ENCODE measurements at places on chromosomes 5 and 9. TPM values are rescaled to one million over a fixed set of nuclear protein-coding genes. Genes with fewer than 3 reads are reported as not detected.

Gene SLC31A1
- 19.1 TPM for total RNA-seq

Gene CDKN2B
- total RNA-seq, result 9.1 TPM

Gene C7
- 0.26 TPM for total RNA-seq

Gene DCP2
- 24.2 TPM for total RNA-seq

Gene NMRK1
- 8.8 TPM for total RNA-seq

Gene MYORG
- 2.3 TPM for total RNA-seq

Gene UBAP1
- total RNA-seq, result 36.5 TPM

Gene DIMT1
- 33.1 TPM for total RNA-seq

Gene TRIM36
- total RNA-seq, result 0.28 TPM

Gene ZNF454
- total RNA-seq, result 2.6 TPM

Gene MRRF
- total RNA-seq, result 81.6 TPM

Gene LRRC8A
- total RNA-seq, result 23.1 TPM

Gene TSSK1B
- not detected for total RNA-seq

Gene EGFLAM
- 27.4 TPM for total RNA-seq

Gene FOXD4
- not detected for total RNA-seq

Gene DROSHA
- total RNA-seq, result 69.4 TPM

Gene GPSM1
- total RNA-seq, result 32.9 TPM
